Occipital lobe (tissue), 3 donors: ENCODE measurements at places on chromosomes 12 and 14. TPM values are rescaled to one million over a fixed set of nuclear protein-coding genes. Genes with fewer than 3 reads are reported as not detected.

EPYC gene
- not detected for total RNA-seq

- no peak for DNase-seq
Observed at GRCh38 chr12:99766408-99766807, 118.9 kb downstream of the GARIN6 start.

DNA sequence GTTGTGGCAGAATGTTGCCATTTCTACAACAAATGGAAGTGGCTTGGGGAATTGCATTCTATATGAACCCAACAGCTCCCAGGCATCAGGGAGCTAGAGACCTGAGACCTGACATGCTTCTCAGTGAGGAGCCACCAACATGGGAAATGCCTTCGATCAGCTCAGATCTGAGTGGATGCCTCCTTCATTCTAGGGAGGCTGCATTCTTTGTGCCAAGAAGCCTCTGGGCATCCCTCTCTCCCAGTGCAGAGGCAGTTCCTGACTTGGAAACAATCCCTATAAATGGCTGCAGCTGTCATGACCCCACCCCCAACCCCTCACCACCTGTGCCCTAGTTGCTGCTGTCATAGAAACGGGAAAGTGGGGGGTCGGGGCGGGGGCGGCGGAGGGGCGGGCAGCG, 196.3 kb downstream of the PPM1H start:
- no peak for DNase-seq

GRCh38 chr14:72678356-72678755, 215.5 kb downstream of the DPF3 start:
- no peak for DNase-seq

DNA sequence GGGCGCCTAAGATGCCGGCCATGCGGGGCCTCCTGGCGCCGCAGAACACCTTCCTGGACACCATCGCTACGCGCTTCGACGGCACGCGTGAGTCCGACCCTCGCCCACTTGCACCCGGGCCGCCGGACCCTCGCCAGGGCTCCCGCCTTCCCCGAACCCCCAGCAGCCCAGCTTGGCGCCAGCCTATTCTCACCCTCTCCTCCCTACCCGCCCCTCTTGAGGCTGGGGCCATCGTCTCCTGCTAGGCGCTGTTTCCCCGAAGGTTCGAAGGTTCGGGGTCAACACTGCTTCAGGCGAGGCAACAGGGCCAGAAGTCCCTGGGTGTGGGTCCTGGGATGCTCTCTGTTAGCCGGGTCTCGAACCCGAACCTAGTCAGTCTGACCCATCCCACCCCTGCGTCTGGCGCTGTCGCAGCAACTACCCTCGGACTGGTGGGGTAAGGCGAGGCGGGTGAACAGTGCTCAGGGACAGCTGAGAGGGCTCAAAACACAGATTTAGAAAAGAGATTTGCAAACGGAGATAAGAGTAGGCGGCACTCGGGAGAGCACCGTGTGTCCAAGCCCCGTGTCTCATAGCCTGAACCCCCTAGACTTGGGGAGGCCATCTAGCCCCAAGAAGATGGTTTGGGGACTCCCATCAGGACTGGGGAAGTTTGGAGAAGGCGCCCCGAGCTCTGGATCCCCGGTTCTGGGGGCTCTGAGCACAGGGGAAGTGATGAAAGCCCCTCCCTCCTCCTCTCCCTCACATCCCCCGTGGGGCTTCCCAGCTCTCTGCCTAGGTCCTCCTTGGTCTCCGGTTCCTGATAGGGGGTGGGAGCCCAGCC, 787 bp downstream of the KCNH3 start:
- DNase-seq, result no peak

GRCh38 chr12:101235686-101236085, 25.6 kb upstream of the SLC5A8 start:
- DNase-seq, result no peak

DNA sequence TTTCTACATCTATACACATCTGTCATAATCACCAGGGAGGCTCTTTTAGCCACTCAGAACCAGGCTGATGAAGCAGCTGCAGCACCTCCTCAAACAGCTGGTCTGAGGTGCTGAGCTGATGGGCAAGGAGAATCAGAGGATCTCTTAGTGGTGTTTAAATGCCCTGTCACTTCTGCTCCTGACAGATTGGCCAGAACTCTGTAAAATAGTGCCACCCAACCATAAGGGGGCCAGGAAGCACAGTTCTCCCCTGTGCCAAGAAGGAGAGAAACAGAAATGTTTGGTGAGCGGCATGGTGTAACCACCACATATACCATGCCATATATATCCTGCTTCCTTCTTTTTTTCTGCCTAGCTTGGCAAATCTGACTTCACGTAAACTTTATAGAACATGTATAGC, 12.8 kb downstream of the SOCS2 start:
- DNase-seq, result no peak

GRCh38 chr12:47839214-47839876, 19.6 kb upstream of the HDAC7 start:
- no peak for DNase-seq

DNA sequence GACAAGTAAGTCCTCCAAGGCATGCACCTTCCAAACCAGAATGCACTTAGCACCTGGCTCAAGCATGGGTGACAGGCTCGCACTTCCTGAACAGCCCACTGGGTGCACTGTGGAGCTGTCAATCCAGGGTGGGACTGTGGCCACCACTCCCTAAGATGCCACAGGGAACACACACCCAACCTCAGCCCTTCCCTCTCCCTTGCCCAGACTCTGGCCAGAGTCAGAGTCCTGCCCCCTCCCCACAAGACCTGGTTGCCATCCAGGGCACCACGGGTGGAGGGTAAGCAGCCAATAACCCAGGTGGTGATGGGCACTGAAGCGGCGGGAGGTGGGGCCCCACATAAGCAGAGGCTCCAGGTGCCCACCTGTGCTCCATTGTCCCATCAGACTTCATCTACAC, 160.6 kb downstream of the MYRFL start:
- no peak for DNase-seq

- peak; percentile 70 for DNase-seq
Observed at GRCh38 chr14:50860478-50861086, 11.3 kb upstream of the ABHD12B start.

- no peak for DNase-seq
Observed at GRCh38 chr12:510071-510825, 50.5 kb downstream of the B4GALNT3 start.

NGB gene
- total RNA-seq, result 4.1 TPM

GRCh38 chr12:2560356-2560755, 234.4 kb upstream of the FKBP4 start:
- DNase-seq, result no peak

DNA sequence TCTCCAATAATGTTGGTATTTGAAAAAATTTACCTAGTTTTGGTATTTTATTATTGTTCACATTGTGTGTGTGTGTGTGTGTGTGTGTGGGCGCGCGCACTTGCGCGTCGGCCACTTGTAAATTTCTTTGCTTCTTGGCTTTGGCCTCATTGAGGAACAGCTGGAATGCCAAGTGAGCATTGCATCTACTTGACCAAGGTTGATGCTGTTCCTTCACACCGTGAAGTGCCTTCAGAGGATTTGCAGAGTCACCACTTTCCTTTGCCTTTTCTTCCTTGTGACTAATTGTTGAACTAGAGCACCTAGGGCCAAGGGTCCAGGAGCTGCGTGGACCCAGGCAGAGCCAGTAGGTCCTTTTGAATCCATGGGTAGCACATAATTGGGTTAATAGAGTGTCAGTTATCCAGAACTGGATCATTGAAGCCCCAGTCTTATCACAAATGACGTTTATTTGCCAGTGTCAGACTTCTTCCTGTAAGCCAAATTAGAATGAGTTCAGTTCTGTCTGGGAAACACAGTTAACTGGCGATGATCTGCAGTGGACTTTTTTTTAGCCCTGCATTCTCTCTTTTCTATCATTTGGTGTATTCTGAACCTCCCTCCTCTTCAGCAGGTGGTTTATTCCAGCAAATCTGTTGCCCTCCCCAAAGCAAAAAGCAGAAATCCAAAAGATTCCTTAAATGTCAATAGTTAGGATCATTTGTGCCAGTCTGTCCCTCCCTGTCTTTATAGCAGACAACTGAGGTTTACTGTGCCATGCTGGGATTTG, 2.6 kb downstream of the PPP2R5C start:
- no peak for DNase-seq

- no peak for DNase-seq
Observed at GRCh38 chr14:102229071-102229738, 75.8 kb downstream of the MOK start.

- no peak for DNase-seq
Observed at GRCh38 chr12:132286912-132287311, 42.5 kb downstream of the GALNT9 start.

DNA sequence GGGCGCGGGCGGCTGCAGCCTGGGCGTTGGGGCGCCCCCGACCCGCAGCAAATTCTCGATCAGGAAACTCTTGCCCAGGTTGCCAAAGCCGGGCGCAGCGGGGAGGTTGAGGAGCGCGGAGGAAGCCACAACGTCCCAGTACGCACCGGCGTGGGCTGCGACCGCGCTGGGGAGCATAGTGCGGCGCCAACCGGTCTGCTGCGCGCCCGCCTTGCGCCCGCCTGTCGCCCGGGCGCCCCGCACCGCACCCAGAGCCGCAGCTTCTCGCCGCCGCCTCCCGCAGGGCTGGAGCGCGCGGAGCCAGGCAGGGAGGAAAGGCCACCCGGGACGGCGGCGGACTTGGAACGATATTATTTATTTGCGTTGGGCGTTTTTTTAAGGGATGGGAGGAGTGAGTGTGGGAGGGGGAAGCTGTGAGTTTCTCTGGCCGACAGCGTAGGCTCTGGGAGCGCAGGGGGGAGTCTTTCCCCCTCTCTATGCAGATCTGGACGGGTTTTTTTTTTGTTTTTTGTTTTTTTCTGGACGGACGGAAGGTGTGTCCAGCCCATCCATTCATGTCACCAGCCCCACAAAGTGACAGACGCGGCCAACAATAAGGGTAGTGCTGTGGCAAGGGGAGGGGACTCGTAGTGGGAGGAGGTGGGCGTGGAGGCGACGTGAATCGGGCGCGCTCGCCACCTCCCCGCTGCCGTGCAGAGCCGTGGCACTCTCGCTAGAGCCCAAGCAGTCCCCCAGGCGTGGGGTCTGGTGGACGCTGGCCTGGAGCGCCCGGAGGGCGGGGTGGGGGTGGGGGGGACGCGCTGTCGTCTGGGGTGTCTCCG, at the start of gene DBX2:
Gene DBX2, minus strand, starts transcription at position 349 of the 821 bp plus-strand sequence. Its CDS starts 172 bp downstream, at position 177.
- no peak for DNase-seq

DNA sequence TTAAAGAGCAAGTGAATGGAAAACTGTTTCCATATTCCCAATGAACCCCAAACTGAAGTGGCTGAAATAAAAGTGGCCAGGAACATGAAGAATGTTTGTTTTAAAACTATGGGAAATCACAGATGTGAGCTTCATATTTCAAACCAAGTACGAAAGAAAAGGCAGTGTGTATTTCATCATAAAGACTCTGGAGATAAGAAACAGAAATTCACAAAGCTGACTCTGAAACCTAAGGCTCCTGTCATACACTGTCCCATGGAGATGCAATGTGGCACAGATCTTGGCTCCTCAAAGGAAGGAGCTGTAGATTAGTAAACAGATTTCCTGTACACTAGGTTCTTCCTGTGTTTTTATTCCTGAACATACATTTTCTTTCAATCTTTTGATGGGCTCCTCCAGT, 304.4 kb downstream of the MED13L start:
- DNase-seq, result no peak

DNA sequence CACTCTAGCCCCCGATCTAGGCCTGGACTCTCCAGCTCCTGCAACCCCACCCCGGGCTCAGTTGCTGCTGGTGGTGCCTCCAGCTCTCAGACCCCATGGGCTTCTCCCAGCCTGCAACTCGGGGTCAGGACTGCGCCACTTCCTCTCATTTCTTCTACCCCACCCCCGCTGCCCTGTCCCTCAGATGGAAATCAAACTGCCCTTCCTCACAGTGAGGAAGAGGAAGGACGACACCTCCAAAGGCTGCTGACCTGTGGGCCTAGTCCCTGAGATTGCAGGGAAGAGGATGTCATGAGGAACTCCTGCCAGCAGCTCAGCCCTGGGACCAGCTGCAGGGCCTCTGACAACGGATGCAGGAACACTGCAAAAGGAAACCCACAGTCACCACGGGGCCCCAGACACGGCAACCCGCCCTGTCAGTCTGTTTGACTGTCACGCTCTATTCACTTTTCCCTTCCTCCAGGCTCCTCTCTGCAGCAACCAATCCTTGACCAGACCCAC, 29.3 kb upstream of the PNMA1 start:
- no peak for DNase-seq

DNA sequence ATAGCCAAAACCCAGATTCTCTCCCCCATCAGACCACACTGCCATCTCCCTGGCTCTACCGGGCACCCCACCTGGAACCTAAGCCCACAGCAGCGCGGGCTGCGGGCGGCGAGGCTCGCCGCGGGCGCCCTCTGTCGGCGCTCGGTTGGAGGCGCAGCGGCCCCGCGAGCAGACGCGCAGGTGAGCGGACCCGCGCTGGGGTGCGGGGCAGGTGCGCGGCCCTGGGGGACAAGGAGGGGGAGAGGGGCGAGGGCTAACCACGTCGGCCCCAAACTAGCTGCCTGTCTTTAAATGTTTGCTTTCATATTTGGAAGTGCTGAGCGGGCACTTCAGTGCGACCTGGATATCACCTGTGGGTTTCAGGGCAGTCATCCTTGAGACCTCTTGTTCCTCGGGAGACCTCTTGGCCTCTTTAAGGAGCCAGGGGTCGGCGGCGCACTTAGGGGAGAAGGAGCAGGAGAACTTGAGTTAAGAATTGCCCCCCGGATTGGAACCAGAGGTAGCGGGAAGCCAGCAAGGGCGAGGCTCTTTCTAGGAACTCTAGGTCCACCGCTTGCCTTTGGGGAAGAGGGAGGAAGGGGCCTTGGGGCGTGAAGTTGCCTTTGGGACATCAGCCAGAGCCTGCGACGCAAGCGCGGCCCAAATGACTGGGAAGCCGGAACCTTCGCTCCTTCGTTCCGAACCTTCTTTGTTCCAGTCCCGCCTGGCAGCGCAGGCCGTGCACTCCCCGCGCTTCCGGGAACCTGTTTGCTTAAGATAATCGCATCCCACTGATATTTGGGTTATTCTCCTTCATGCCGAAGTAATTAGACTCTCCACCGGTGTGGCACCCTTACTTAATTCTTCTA, 78.7 kb downstream of the NEDD1 start:
- no peak for DNase-seq

- DNase-seq, result no peak
Observed at GRCh38 chr12:9334041-9334692, 126.0 kb upstream of the PZP start.

- no peak for DNase-seq
Observed at GRCh38 chr12:10142976-10143589, 13.1 kb upstream of the CLEC7A start.

LMNTD1 gene
- 1.1 TPM for total RNA-seq
